CD4-positive, alpha-beta T cell treated with Interleukin-6 for 4 hours (primary cell): ENCODE measurements at places on chromosomes 5 and 9.

DNA sequence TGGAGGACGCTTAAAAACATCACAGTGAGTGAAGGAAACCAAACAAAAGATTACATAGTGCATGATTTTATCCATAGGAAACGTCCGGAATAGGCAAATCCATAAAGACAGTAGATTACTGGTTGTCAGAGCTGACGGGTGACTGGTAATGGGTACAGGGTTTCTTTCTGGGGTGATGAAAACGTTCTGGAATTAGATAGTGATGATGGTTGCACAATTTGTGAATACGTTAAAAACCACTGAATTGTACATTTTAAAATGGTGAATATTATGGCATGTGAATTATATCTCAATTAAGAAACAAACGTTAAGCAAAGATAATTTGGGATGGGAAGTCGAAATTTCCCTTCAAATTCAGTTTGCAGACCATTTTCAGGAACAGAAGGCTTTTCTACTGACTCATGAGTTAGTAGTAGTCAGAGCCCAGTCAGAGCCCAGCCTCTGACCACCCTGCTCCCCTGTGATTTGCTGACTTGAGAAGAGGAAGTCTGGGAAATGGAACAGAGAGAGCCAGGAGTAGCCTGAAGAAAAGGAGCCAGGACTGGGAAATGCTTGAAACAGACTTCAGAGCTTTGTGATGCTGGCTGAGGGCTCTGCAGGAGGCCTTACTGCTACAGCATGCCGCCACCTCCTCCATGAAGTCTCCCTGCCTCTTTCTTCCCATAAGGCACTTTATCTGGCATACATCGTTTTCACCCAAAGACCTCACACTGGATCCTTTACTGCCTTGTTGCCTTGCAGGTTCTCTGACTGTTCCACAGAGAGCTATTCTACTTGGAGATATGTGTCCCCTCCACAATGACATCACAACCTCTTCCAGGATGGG, 46.4 kb upstream of the CTNNA1 start:
- DNase-seq = no peak

DNA sequence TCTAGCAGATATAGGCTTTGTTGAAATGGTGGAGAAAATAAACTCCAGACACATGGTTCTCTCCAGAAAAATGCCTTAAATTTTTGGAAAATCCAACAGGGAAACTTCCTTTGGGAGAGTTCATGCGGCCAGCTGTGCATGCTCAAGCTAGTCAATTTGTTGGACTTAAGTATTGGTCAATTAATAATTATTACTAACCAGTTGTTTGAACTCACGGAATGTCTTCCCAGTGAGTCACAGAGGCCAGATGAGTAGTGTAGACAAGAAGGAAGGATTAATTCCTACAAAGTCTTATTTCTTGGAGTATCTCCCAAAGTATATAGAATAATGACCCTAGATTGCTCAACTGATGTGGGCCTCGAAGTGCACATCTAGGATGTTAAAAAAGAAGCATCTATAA, 103.6 kb downstream of the MACIR start:
- DNase-seq = no peak

DNA sequence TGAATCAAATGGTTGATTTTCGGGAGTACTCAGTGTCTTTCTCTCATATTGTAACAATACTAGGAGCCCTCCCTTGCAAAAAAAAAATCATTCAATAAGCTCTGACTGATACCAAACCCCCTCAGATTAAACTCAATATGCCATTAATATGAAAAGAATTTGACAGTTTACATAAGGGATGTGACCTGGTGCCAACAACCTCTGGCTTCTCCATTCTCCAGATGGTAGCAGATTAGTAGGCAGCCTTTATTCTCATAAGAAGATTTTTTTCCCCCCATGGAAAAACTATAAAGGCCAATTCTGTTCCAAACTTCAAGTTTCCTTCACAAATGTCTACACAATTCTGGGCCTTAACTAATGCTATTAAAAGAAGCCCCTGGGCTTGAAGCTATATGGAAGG, 96.5 kb downstream of the EFNA5 start:
- DNase-seq = no peak

GRCh38 chr5:52943285-52943684, 45.9 kb upstream of the ITGA2 start:
- no peak for DNase-seq

DNA sequence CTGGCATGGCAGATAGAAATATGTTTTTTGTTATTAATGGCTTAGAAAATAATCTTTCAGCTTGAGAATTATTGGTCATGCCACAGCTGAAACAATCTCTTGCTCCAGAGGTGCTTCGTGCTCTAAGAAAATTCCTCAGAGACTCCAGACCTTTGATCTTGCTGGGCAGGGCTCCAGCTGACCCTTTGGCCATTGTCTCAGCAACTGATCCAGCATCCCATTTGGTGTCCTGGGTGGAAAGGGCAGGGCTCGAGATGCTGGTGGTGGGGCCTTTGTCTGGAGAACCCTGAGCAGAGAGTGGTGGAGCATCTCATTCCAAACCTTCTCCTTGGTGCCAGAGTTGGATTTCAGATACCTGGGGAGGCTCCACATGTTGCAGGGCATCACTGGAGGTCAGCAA, 43.2 kb upstream of the PIK3R1 start:
- no peak for DNase-seq
